ENCODE measurements at places on chromosomes 11 and 22.
A peak's percentile ranks its signal among the peaks of the same experiment; 100 is the strongest.

DNA sequence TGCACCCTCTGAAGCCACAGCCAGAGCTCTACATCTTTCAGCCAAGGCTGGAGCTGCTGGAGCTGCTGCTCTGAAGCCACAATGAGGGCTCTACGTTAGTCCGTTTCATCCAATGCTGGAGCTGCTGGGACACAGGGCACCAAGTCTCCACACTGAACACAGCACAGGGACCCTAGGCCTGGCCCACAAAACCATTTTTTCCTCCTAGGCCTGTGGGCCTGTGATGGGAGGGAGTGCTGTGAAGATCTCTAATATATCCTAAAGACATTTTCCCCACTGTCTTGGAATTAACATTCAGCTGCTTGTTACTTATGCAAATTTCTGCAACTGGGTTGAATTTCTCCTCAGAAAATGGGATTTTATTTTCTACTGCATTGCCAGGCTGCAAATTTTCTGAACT, 441.4 kb upstream of the FAT3 start:
- DNase-seq, result no peak

DNA sequence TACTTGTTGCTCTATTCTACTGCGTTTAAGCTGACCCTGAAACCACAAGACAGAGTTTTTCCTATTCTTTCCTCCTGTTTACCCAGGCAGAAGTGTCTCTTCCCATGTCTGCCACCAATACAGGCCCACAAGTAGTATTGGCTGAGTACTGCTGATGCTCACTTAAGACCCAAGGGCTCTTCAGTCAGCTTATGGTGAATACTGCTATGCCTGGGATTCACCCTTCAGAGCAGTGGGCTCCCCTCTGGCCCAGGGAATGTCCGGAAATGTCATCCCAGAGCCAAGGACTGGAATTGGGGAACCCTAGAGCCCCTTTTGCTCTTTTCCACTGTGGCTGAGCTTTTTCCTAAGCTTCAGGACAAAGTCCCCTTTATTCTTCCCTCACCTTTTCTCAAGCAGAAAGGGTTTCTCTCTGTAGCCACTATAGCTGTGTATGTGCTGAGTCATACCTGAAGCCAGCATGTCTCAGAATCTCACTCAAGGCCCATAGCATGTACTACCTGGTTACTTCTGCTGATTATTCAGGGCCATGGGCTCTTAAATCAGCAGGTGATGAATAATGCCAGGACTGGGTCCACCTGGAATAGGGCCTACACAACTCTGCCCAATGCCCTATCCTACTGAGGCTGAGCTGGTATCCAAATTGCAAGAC, 745.8 kb upstream of the ANO5 start:
- no peak for DNase-seq

GRCh38 chr11:73182824-73183321, 35.2 kb upstream of the P2RY2 start:
- no peak for DNase-seq

GRCh38 chr22:21642584-21643448, 714 bp downstream of the SDF2L1 start:
- peak; percentile 62 for DNase-seq

DNA sequence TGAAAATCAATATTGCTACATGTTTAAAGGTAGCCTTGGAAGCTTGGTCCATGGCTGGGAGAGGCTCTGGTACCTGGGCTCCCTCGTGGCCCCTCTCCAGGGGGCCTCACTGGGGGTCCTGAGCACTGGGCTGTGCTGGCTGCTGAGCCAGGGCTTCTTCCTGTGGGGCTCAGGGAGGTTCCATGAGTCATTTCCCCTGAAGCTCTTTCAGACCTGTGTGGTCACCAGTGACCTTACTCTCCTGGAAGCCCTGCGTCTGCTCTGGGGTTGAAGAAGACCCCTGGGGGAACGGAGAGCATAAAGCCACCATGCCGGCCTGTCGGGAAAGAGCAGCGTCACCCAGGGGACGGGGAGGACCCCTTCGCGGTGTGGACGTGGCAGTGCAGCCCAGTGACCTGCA, 389.0 kb downstream of the TBC1D22A start:
- no peak for DNase-seq

- peak; percentile 71 for DNase-seq
These were observed 117.3 kb downstream of the ETS1 start for GRCh38 chr11:128470081-128470480.

DNA sequence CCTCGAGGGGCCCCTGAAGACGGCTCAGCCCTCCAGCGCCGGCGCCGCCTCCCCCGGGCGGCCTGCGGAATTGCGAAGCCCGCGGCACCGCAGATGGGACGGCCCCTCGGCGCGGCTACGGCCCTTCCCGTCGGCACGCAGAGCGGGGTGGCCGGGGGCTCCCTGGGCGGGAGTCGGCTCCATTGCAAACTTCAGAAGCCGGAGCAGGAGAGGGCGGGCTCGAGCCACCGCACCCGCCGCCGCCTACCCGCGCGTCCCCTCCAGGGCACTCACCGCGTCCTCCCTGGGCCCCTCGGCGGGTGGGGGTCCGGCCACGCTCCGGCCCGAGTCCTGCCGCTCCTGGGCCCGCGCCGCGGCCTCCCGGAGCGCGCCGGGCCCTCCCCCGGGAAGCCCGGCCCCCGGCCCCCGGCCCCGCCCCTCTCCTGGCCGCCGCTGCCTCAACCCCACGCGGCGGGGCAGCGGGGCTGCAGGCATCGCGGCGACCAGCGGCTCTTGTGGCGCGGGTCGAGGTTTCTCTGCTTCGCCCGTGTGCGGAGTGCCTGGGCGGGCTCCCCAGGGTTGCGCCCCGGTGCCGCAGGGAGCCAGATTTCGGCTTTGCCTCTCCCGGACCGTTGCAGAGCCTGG, at the start of gene PACSIN3:
TSS of gene PACSIN3 (minus strand) at position 359 of the 624 bp plus-strand sequence. CDS start 3,707 bp downstream, outside the sequence.
- DNase-seq, result peak; percentile 24

GRCh38 chr11:2518111-2518982, 73.5 kb downstream of the KCNQ1 start:
- DNase-seq, result no peak

DNA sequence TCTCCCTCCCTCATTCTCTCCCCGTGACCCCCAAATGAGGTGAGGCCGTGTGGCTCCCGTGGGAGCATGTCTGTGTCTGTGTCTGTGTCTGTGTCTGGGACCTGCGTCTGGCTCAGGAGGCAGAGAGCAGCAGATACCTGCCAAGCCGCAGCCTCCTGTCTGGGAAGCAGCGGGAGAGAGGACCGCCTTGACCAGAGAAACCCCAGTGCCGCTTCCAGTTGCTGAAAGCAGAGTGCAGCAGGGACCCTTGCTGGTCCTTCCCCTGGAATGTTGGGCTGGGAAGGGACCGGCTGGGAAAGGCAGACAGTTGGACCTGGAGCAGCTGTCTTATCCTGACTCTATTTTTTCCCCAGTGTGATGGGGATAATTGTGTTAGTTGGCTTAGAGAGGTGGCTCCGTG, 525 bp downstream of the CSDC2 start:
- DNase-seq, result no peak

GRCh38 chr11:109892321-109892794, 200.8 kb upstream of the ZC3H12C start:
- no peak for DNase-seq
